SJCRH30 (cell line): ENCODE measurements at places on chromosomes 2 and 18. TPM values are rescaled to one million over a fixed set of nuclear protein-coding genes. Genes with fewer than 3 reads are reported as not detected.

DNA sequence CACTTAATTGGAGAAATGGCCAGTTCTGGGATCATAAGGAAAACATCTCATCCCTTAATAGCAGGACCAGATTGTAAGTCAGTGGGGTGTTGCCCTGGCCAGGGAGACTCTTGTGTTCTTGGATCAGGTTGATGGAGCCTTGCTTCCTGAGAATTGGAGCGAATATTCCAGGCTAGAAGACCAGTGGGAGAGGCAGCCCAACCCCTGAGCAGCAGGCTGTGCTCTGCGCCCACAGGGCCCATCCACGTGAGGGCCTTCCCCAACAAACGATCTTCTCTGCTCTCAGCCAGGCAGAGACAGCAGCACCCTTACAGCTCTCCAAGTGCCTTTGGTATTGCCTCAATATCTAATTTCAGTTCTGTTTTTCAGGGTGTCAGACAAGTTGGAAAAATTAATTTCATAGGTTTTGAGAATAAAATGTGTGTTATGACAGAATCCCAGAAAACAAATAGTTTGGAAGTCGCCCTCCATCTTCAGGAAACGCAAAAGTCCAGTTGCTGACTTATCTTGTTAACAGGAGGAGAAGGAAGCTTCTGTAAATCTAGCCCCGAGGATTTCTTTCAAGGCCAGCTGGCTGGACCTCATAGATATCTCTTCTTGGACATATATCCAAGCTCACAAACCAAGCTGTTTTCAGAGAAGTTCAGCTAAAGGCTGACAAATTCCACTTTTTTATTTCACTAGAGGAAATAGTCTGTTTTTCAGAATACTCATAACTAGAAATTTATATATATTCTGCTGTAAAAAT is 105.5 kb downstream of the COPS8 start:
- no peak overlapping the region for H3K4me3 ChIP-seq
- no peaks in the 10 kb centered on the region for H3K36me3 ChIP-seq
- H3K27ac ChIP-seq, result no peak overlapping the region
- peaks cover 4% of the 10 kb centered on the region for H3K27me3 ChIP-seq
- no peak for DNase-seq
- peaks cover 9% of the 10 kb centered on the region for H3K4me1 ChIP-seq

DNA sequence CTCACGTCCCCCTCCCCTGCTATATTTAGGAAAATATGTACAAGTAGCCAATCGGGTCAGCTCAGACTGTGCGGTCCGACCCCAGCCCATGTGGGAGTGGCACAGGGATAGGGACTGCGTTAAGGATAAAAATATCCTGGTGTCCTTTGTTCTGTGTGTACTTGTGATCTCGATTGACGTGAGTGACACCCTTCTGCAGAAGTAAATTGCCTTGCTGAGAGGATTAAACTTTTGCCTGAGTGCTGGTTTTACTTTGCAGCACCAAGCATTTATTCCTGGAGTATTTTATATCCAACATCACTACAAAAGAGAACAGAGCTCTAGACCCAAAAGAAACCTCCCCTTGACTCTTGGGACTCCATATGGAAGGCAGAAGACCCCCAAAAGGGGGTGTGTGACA is 28.0 kb upstream of the RALBP1 start:
- no peaks in the 10 kb centered on the region for H3K36me3 ChIP-seq
- no peaks in the 10 kb centered on the region for H3K4me1 ChIP-seq
- DNase-seq, result no peak
- no peak overlapping the region for H3K27ac ChIP-seq

GRCh38 chr18:48442761-48443160 is 33.6 kb upstream of the ZBTB7C start:
- no peak overlapping the region for H3K4me3 ChIP-seq
- no peak overlapping the region for H3K27ac ChIP-seq
- H3K4me1 ChIP-seq, result no peaks in the 10 kb centered on the region
- H3K36me3 ChIP-seq, result no peaks in the 10 kb centered on the region
- no peaks in the 10 kb centered on the region for H3K27me3 ChIP-seq

DNA sequence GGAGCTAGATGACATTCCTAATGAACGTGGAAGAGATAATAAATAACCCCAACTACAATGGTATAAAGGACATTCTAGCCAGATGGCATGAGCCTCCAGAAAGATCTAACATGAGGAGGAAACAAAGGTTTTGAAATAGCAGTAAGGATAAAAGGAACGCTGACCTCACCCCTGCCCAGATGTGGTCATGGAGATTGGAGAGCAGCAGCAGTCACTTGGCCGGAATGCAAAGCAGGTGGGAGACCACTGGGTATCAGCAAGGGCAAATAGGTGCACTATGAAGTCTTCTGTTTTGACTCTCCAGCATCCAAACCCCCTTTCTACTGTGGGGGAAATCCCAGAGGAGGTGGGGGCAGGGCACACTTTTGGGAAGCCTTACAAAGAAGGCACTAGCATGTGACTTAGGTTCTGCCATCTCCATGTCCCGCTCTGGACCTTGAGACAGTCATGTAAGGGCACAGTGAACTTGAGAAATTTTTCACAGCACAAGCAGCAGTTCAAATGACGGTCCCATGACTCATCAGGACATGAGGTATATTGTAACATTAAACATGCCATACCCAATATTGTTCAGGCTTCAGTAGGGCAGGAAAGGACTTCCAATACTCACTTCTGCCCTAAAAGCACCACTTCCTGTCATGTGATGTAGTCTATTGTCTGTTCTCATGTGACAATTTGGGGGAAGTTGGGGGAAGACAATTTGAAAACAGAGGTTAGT is 55.2 kb downstream of the METTL4 start:
- H3K27me3 ChIP-seq, result no peaks in the 10 kb centered on the region
- peaks cover 22% of the 10 kb centered on the region for H3K4me1 ChIP-seq
- peak overlapping the region; percentile 33 for H3K27ac ChIP-seq
- no peaks in the 10 kb centered on the region for H3K36me3 ChIP-seq

DNA sequence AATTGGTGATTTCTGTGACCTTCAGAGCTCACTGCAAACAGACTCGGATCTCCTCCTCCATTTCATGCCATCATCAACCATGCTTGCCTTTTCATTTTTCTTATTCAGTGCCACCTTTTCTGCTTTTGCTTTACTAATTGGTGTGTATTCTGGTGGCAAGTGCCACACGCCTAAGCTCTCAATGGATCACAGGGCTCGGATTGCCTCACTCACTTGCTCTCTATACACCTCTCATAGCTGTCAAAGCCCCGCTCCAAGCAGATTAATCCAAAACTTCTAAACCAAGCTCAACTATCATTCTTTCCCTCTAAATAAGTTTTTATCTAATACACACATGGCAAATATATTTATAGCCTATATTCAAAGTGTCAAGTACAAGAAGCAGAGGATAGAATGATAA is 86.4 kb downstream of the PLEKHM3 start:
- no peaks in the 10 kb centered on the region for H3K27me3 ChIP-seq
- H3K27ac ChIP-seq, result no peak overlapping the region
- no peak for DNase-seq
- no peaks in the 10 kb centered on the region for H3K4me1 ChIP-seq

DNA sequence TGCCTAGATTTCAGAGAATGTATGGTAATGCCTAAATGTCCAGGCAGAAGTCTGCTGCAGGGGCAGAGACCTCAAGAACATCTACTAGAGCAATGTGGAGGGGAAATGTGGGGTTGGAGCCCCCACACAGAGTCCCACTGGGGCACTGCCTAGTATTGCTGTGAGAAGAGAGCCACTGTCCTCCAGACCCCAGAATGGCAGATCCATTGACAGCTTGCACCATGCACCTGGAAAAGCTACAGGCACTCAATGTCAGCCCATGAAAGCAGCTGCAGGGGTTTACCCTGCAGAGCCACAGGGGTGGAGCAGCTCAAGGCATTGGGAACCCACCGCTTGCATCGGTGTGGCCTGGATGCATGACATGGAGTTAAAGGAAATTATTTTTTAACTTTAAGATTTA is 314.1 kb downstream of the CYRIA start:
- no peaks in the 10 kb centered on the region for H3K4me1 ChIP-seq
- H3K27me3 ChIP-seq, result no peaks in the 10 kb centered on the region
- no peaks in the 10 kb centered on the region for H3K36me3 ChIP-seq

DNA sequence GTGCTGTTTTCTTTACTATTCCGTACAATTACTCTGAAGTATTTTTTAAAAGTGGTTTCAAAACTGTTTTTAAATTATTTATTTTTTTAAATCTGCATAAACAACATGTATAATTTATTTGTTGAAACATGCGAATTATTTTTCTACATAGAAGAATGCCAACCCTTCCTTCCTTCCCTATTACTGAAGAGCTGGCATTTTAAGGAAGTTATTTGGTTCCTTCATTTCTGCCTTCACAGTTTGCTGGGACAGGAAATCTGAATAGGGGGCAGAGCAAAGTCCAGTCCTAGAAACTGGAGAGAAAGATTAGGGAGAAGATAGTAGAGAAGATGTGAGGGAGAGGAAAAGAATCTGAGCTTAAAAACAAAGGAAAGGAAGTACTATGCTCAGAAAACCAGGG is 146.7 kb upstream of the ACVR2A start:
- no peak overlapping the region for H3K4me3 ChIP-seq
- no peaks in the 10 kb centered on the region for H3K4me1 ChIP-seq
- H3K27me3 ChIP-seq, result no peaks in the 10 kb centered on the region
- DNase-seq, result no peak
- H3K36me3 ChIP-seq, result no peaks in the 10 kb centered on the region
- no peak overlapping the region for H3K27ac ChIP-seq

DNA sequence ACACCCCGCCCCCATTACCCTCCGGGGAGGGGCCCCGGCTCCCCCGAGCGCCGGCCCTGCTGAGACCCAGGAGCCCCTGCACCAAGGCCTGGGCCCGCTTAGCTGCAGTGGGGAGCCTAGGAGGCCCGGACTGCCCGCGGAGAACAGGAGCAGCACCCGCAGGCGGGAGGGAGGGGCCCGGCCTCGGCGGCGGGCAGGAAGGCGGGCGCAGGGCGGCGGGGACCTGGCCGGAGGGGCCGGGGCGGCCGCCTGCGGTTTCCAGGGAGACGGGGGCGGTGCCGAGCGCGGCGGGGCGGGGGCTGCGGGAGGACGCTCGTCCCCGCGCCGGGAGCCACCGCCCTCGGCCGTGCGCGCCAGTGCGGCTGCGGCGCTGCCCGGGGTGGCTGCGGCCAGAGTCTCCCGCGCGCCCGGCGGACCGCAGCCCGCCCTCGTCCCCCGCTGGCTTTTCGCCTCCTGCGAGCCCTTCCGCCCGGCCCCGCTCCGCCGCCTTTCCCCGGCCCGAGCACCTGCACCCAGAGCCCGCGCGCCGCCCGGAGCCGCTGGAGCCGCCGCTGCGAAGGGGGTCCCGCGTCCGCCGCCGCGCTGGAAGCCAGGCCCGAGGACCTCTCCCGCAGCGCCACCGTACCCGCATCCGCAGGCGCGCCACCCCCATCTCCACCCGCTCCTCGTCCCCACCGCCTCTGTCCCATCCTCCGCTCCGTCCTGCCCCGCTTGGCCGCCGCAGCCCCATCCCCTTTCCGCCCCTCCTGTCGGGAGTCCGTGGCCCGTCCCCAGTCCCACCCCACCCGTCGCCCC is 17.2 kb downstream of the GPC1 start:
- H3K4me1 ChIP-seq, result peaks cover 43% of the 10 kb centered on the region
- no peak overlapping the region for H3K4me3 ChIP-seq
- DNase-seq, result no peak
- no peaks in the 10 kb centered on the region for H3K36me3 ChIP-seq

GRCh38 chr2:238968616-238969384 is 120.9 kb downstream of the TWIST2 start:
- H3K4me3 ChIP-seq, result no peak overlapping the region
- H3K27ac ChIP-seq, result no peak overlapping the region
- peaks cover 13% of the 10 kb centered on the region for H3K27me3 ChIP-seq
- no peak for DNase-seq
- no peaks in the 10 kb centered on the region for H3K4me1 ChIP-seq

- no peaks in the 10 kb centered on the region for H3K36me3 ChIP-seq
- DNase-seq, result no peak
- H3K27ac ChIP-seq, result no peak overlapping the region
- no peak overlapping the region for H3K4me3 ChIP-seq
- no peaks in the 10 kb centered on the region for H3K27me3 ChIP-seq
- H3K4me1 ChIP-seq, result peaks cover 7% of the 10 kb centered on the region
These were observed 17.9 kb upstream of the ARHGAP25 start for GRCh38 chr2:68716604-68717304.

DNA sequence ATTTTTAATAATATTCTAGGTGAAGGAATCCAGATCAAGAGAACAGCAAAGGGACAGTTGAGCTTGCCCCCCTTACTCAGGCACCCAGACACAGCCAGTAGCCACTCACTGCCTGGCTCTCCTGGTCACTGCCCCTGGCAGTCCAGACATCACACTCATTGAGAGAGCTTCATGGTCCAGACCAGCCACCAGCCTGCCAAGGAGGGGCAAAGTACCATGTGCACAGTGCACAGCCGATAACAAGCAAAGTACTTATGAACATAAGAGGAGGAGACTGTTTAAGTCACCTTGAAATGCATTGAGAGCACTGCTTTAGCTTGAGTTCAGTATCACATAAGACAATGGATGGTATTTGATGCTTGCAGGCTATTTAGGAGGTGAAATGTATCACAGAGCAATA is 21.6 kb upstream of the CYRIA start:
- no peaks in the 10 kb centered on the region for H3K4me1 ChIP-seq
- DNase-seq, result no peak
- H3K27ac ChIP-seq, result no peak overlapping the region
- no peak overlapping the region for H3K4me3 ChIP-seq
- H3K36me3 ChIP-seq, result no peaks in the 10 kb centered on the region
- H3K27me3 ChIP-seq, result no peaks in the 10 kb centered on the region

DNA sequence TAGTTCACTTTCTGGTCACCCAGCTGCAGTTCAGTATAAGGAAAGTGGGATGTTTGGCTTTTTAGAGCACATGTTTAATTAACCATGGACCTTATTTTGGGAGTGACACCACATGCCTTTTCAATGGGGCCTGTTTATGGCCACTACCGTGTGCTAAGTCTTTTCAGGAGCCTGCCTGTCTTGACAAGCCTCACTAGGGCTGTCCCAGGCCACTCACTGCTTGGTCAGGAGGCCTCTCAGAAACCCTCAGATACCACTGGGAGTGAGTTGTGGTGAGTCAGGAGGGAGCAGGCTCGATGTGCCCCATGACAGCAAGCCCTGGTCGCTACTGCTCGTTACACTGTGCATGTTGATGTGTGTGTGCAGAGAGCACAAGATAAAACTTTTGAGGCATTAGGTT is 123.0 kb downstream of the MAP4K4 start:
- H3K36me3 ChIP-seq, result peaks cover 6% of the 10 kb centered on the region
- DNase-seq, result peak; percentile 25
- no peak overlapping the region for H3K4me3 ChIP-seq
- H3K27ac ChIP-seq, result no peak overlapping the region

Gene SLC19A3
- total RNA-seq, result not detected in 2 replicates

Gene ABHD1
- not detected in 2 replicates for total RNA-seq

Gene CXCR1
- not detected in 2 replicates for total RNA-seq

Gene PAIP2B
- total RNA-seq, result 2.8 and 3.1 TPM in 2 replicates

Gene C2orf66
- total RNA-seq, result 0.06 and 0.08 TPM in 2 replicates

Gene QPCT
- 3.1 and 3.2 TPM in 2 replicates for total RNA-seq
